ENCODE measurements at places on chromosomes 13 and 19.

- DNase-seq, result no peak
Observed at GRCh38 chr19:18130523-18131242, 22.3 kb upstream of the PIK3R2 start.

GRCh38 chr13:25928941-25929505 lies 122.8 kb downstream of the SHISA2 start:
- no peak for DNase-seq

DNA sequence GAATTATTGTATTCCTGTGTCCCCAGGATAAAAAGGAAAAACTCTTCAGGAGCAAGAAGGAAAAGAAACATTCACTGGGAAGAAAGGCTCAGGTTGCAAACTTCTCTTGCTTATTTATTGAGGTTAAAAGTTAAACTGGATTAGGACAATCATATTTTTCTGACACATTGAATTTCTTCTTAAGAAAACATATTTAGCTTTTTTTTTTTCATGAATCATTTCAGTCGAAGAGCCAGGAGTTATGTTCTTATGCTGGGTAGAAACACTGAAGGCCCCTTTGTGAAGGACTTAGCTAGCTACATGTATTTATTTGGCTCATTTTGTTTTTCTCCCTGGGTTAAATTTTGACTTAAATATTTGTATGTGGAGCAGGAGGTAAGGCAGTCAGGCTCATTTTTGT lies 434.0 kb downstream of the KLF5 start:
- DNase-seq, result no peak

- no peak for DNase-seq
Observed at GRCh38 chr19:2194513-2195078, 30.9 kb downstream of the DOT1L start.

DNA sequence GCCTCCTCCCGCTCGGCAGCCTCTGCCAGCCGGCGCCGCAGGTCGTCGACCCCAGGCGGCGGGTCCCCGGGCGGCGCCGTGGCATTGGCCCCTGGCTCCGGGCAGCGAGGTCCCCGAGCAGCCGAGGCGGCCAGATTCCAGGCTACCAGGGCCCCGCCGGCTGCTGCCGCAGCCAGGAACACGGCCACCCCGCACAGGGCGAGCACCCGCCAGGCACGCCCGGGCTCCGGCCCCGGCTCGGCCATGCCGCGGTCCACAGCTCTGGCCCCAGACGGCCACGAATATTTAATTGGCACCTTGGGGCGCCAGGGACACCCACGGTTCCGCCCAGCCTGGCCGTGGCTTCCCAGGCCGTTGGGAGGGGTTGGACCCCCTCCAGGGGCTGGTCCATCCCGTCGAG lies at the start of gene CCDC194:
Gene CCDC194, minus strand, starts transcription at position 283 of the 400 bp plus-strand sequence. Its CDS starts 38 bp downstream, at position 245.
- DNase-seq, result no peak

- no peak for DNase-seq
Observed at GRCh38 chr19:48392860-48393558, 459 bp upstream of the GRIN2D start.

DNA sequence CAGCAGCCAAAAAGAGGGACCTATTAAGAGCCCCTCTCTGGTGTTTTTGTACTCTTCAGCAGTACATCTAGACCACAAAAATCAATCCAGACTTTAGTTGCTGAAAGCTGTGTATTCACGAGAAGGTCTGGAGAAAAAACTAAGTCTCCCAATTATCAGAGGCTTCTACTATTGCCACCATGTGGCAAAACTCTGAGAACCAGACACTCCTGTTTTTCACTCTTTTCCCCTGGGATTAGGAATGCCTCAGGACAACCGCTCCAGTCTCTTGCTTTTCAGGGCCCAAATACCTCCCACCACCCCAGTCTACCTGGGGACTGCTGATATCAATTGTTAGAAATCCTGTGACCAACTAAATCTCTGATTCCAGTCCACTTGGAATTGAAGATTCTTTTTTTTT lies 30.1 kb upstream of the OBI1 start:
- DNase-seq, result no peak

GRCh38 chr19:4891066-4891465 lies 11.6 kb downstream of the ARRDC5 start:
- no peak for DNase-seq

- no peak for DNase-seq
Observed at GRCh38 chr13:56528040-56528790, 612.5 kb upstream of the PRR20A start.

GRCh38 chr13:71879129-71879535 lies 12.1 kb upstream of the DACH1 start:
- DNase-seq, result no peak

DNA sequence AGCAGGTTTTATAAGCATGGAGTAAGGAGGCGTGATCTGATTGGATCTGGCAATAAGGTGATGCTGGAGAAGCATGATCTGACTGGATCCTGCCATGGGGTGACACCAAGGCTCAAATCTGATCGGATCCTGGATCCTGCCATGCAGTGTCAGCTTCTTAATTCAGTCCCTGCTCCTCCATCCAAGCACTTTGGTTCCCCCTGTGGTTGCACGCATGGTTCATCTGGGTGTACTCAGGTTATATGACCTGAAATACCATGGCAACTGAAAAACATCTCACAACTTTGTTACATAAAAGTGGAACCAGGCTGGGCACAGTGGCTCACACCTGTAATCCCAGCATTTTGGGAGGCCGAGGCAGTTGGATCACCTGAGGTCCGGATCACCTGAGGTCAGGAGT lies 17.6 kb upstream of the KLK4 start:
- DNase-seq, result no peak

DNA sequence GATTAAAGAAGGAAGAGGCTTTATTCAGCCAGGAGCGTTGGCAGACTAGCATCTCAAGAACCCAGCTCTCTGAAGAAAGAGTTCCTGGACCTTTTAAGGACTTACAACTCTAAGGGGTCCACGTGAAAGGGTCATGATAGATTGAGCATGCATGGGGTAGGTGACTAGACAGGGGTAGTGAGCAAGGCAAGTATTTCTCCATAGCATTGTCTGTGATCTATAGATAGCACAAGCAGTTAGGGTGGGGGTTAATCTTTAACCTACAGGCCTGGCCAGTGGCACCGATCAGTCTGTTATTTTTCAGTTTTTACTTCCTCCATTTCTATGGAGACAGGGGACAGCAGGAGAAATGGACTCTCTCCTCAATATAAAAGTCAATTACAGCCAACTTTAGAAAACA lies 983.7 kb downstream of the SLITRK1 start:
- no peak for DNase-seq

GRCh38 chr19:43589277-43589676 lies 6.7 kb downstream of the IRGQ start:
- no peak for DNase-seq

GRCh38 chr13:102020611-102021216 lies 381.1 kb downstream of the FGF14 start:
- no peak for DNase-seq

- DNase-seq, result no peak
Observed at GRCh38 chr13:42259515-42259914, 12.4 kb upstream of the AKAP11 start.

GRCh38 chr19:51084505-51084904 lies 1.8 kb upstream of the KLK14 start:
- DNase-seq, result no peak

DNA sequence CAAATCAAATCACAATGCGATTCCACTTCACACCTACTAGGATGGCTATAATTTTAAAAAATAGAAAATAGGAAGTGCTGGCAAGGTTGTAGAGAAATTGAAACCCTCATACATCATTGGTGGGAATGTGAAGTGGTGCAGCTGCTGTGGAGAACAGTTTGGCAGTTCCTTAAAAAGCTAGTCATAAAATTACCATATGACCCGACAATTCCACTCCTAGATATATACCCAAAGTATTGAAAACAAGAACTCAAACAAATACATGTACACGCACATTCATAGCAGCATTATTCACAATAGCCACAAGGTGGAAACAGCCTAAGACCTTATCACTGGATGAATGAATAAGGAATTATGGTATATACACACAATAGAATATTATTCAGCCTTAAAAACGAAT lies 12.0 kb downstream of the HMGB1 start:
- DNase-seq, result no peak

DNA sequence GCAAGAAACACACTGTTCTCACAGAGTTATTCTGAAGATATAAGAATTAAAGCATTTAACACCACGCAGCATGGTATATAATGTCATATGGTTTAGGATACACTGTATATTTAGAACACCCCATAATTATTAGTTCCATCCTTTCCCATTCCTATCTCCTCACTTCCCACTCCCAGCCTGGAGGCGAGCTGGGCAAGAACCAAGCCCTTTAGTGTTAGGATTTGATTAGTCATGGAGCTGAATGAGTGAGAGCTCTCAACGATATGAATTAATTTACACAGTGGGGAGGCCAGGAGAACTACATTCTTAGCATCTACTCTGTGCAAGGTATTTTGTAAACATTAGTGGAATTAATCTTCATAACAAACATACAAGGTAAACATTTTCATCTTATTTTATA lies 934.3 kb downstream of the DIAPH3 start:
- no peak for DNase-seq

GRCh38 chr13:33550885-33551284 lies 265.3 kb upstream of the STARD13 start:
- DNase-seq, result no peak

Data from stimulated activated CD8-positive, alpha-beta memory T cell treated with anti-CD3 and anti-CD28 coated beads, Interleukin-4, amount 100 ng/mL, for 24 hours (primary cell).